AG08396 (cell line): ENCODE measurements at places on chromosomes 11 and 22.

DNA sequence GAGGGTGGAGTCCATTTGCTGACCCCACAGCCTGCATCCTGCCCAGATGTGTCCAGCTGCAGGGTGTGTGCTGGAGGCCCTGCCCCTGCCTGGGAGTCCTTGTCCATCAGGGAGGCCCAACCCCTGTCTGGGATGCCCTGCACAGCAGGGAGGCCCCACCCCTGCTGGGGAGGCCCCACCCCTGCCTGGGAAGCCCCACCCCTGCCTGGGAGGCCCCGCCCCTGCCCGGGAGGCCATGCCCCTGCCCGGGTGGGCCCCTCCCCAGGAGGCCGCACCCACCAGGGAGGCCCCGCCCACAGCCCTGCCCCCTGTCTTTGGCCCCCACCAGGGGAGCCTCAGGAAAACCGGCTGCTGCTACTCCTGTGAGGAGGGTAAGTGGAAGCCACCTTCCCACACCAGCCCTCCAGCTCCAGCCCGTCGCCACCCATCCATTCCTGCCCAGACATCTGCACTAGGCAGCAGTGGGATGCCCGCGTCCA, 37.2 kb downstream of the MUC5B start:
- peak; percentile 76 for DNase-seq

DNA sequence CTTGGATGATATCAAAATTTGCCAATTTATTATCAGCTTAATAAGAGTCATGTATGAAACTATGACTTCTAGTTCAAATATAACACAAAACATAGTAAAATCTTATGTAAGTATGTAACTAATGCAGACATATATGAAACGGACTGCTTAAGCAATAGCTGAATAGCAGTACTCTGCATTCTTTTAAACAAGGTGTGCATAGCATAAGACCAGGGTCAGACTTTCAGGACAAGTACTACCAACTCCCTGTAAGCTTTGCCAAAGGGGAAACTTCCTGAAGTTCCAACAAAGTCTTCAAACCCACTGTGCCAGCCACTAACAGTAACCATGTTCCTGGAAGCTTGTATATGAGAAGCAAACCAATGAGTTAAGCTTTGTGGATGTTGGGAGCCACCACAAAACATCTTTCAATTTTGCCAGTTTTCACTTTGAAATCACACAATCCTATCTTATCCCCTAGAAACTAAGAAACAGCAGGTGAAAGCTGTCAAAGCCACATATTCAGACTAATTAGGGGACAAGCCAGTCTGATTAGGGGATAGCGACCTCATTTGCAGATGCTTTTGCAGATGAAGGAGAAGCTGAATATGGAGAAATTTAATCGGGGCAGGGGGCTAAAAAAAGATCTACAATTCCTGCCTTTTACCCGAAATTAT, 13.3 kb downstream of the RBFOX2 start:
- no peak for DNase-seq

DNA sequence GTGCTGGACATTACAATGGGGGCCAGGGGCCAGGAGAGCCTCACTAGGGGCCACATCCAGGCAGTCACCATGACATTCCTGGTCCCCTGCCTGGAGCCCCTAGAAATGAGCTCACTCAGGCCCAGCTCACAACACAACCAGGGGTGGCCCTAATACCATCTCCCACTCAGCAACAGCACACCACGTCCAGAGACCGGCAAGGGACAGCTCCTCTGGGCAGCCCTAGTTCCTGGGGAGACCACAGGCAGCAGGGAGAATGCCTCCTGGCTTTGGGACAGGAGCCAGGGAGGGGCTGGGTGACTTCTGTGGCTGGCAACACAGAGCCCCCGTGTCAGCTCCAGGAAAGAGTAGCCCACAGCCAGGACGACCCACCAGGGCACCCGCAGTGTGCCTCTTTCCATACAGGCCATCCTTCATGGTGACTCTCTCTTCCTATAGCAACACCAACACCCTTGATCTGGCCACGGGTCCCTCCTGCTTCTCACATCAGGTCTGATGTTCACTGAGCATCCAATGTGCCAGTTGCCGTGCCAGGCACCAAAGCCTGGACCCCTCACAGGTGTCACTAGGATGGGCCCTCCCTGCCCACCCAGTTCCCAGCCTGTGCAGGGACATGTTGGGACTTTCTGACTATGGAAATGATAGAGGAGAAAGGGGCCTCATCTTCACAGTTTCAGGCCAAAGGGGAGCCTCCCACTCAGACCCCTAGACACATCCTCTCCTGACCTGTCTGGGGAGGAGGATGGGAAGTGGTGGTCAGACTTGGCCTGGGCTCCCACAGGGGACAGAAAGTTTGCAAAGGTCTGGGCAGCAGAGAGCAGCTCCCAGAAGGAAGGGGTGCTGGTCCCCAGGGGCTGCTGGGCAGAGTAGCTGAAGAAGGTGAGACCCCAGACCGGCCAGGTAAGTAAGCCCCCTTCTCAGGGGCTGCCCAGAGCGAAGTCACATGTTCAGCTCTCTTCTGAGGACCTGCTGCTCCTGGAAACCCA, 43.2 kb downstream of the IGLL5 start:
- DNase-seq: no peak

- DNase-seq: no peak
Observed at GRCh38 chr11:133676265-133676664, 144.0 kb upstream of the OPCML start.

GRCh38 chr11:118820412-118821357, 29.7 kb upstream of the DDX6 start:
- DNase-seq: peak; percentile 46

DNA sequence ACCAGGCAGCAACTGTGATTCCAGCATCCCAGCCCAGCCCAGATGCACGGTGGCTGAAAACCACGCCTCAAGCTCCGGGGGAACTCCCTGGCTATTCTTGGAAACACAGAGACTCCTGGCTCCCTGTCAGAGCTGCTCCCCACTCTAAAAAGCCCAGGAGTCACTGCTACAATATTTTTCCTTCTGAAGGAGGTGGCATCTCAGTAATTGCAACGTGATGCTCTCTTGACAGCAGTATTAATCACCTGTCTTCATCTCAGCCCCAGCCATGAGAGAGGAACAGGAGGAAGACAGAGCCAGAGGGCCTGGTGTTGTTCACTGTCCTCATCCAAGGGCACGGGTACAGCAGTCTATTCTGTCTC, 26.9 kb downstream of the DRD2 start:
- DNase-seq: no peak

- DNase-seq: no peak
Observed at GRCh38 chr11:45659031-45659817, 6.2 kb downstream of the CHST1 start.

DNA sequence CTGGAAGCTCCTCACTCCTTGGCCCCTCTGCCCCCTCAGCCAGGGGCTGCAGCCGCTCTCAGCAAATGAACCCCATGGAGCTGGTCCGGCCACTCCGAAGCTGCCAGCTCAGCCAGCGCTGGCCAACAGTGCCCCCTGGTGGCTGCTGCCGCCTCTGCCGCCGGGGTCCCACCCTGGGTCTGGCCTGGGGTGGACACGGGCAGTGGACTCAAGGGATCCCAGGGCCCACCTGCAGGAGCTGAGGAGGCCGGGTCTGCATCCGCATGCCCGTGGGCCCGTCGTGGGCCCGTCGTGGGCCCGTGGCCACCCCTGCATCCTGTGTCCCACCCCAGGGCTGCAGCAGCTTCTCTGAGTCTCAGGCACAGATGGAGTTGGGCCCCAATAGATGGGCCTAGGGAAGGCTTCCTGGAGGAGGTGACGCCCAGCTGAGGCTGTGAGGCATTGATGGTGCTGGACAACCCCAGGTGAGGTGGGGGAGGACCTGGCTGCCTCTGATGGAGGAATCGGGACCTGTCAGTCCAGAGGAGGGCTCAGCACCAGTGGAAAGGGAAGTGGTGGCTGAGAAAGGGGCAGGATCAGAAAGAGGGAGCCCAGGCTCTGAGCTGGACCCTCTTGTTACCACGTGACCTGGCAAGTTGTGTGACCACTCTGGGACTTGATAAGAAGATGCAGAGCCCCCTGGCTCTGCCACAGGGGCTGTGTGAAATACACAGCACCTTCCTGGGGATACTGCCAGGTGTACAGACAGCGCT, 522.3 kb downstream of the BRD1 start:
- no peak for DNase-seq

DNA sequence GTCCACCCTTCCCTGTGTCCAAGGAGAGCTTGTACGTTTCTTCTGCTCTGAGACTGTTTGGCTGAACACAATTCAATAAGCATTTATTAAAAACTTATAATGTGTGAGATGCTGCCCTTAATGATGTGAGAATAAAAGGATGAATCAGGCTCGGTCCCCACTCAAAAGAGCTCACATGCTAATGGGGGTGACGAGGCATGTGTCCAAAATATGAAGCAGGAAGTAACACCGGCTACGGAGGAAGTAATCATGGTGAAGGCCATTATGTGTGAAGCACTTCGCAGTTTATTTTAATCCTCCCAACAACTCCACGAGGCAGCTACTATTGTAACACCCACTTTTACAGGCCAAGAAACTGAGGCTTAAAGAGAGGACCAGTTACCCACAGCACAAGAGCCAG, 3.4 kb upstream of the RASD2 start:
- DNase-seq: no peak

GRCh38 chr11:46378811-46379481, 2.5 kb upstream of the MDK start:
- no peak for DNase-seq

- DNase-seq: no peak
Observed at GRCh38 chr11:95501761-95502266, 270.8 kb upstream of the SESN3 start.

- no peak for DNase-seq
Observed at GRCh38 chr11:115706626-115707135, 202.5 kb upstream of the CADM1 start.

- DNase-seq: no peak
Observed at GRCh38 chr11:63488789-63489188, 2.2 kb downstream of the PLAAT5 start.

- DNase-seq: peak; percentile 63
Observed at GRCh38 chr11:118870396-118871343, 13.0 kb upstream of the CXCR5 start.

GRCh38 chr11:22190827-22191463, 1.9 kb upstream of the ANO5 start:
- no peak for DNase-seq

GRCh38 chr22:25736378-25737011, 5.5 kb upstream of the MYO18B start:
- DNase-seq: no peak

DNA sequence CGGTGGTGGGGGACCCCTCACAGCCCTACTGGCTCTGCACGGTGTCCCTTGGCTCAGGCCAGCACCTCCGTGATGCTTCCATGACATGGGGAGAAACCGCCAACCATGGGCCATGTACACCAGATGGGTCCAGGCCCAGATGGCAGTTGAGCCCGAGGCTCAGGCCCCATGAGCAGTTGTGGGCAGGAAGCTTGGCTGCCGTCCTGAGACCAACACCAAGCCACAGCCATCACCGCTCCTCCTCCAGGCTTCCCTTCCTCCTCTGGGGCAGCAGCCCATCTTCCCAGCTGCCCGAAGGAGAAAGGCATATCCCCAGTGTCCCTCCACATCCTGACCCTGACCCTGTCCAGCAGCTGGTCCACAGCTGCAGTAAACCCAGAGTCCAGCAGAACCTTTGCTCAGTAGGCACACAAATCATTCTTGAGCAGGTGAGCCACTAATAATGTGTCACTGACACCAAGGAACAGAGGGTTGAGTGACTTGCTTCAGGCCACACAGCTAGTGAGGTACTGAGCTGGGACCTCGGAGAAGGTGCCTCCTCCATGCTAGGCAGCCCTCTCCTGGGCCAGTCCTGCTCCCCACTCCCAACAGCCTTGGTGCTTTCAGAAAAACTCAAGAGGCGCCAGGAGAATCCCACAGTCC, 204.9 kb downstream of the CTTN start:
- DNase-seq: no peak
